Kidney capillary endothelial cell (primary cell): ENCODE measurements at places on chromosomes 7 and 10.

DNA sequence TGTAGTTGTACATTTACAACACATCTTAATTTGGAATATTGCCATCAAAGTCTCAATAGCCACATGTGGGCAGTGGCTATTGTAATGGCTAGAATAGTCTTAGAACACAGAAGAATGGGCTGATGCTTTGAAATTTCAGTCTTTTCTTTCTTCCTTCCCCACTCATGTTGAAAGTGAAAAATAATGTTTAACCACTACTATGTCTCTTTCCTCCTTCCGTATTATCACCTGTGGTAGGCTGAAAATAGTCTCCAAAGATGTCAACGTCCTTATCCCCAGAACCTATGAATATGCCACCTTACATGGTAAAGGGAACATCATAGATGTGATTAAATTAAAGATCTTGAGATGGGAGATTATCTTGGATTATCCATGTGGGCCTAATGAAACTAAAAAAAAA, 154.0 kb downstream of the SUGCT start:
- DNase-seq = no peak

DNA sequence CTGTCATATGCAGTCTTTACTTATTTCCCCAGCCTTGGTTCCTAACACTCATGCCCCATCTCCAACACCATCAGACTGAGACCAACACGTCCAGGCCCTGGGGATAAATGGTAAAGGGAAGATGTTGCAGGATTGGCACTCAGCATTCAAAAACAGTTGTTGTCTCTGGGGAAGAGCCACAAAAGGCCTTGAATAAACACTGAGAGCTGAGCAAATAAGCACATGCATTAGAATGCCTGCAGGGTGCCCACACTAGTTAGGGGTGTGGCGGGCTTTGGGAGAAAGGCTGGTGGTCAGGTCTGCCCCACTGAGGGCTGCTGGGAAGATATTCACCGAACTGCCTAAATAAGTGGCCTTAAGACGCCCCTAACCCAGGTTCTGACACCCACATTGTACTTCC, 391.0 kb downstream of the GFRA1 start:
- DNase-seq = no peak

GRCh38 chr10:71627230-71627939, 92.2 kb downstream of the C10orf105 start:
- no peak for DNase-seq

- no peak for DNase-seq
Observed at GRCh38 chr7:24817339-24817738, 60.1 kb upstream of the GSDME start.

DNA sequence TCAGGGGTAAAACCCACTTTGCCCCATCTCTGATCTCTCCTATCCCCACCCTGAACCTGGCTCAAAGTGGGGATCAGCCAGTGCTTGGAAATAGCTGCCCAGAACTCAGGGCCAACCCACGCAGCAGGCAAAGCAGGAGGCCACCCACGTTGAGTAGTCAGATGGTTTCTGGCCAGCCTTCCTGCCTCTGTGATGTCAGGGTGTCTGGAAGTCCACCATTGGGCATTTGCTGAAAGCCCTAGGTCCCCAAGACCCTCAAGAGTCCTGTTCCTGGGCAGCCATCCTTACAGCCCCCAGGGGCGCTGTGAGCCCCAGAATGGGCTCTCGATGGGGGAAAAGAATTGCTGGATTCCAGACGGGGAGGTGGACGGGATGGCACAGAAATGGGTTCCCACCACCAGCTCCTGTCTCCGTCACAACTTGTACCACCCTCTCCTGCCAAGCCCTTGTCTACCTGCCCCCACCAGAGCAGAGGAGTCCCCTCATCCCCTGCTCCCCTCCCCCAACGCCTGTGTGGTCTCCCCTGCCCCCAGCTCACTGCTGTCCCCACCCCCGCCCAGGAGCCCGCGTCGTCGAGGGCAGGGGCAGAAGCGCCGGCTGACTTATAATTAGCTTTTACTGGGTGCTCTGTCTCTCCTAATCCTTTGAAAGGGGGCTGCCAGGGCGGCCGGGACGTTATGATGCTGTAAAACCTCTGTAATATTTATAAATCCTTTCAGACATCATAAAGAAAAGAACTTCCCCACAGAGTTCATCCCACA, 3.9 kb downstream of the MYL10 start:
- no peak for DNase-seq

- no peak for DNase-seq
Observed at GRCh38 chr10:131177431-131178327, 133.8 kb downstream of the TCERG1L start.

GRCh38 chr10:50226610-50227009, 24.7 kb downstream of the ASAH2 start:
- no peak for DNase-seq

DNA sequence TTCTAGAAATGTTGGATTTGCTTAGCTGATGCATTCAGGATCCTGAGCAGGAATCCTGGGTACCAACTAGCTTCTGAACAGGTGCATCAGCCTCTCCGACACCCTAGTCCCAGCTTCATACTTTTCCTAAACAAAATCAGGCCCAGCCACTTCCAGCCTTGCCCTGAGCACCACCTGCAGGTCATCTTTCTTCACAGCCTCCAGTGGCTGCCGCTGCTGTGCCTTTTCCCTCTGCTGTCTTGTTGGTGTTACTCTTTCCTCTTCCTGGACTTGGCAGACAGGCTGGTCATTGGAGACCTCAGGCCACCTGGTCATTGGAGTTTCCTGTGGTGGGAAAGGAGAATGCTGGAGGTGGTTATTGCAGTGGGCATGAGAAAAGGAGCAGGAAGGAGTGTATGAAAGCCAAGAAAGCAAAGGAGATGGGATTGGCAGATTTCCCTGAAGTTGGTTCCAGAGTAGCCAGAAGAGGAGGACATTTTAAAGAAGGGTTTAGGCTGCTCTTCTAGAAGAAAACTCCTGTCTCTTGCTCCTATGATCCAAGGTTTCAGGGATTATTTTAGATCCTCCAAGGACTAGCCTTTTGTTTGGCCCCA, 48.2 kb upstream of the NFKB2 start:
- DNase-seq = peak; percentile 60

- peak; percentile 10 for DNase-seq
Observed at GRCh38 chr10:70902661-70903261, 14.4 kb upstream of the PCBD1 start.

DNA sequence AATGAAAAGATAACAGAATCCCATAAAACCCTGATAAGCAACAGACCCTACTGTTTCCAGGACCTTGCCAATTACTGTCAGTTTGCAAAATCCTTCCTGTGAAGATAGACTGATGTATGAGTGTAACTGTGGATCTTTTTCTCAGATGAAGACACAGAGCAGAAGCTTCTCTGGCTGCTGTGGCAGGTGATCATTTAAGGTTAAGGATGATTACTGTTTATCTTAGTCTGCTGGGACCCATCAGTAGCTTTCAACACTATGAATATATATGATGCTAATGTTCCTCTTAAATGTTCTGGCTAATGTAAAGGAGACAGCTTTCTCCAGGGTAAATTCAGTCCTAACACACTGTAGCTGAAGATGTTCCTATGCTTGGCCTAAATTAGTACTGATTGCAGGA, 56.0 kb upstream of the CTTNBP2 start:
- no peak for DNase-seq

GRCh38 chr7:25897261-25897782, 254.7 kb upstream of the NFE2L3 start:
- no peak for DNase-seq

GRCh38 chr10:59273445-59273844, 88.9 kb downstream of the FAM13C start:
- no peak for DNase-seq

GRCh38 chr10:11020548-11020942, 2.9 kb downstream of the CELF2 start:
- DNase-seq = no peak

GRCh38 chr10:32068569-32068968, 12.3 kb upstream of the KIF5B start:
- no peak for DNase-seq

DNA sequence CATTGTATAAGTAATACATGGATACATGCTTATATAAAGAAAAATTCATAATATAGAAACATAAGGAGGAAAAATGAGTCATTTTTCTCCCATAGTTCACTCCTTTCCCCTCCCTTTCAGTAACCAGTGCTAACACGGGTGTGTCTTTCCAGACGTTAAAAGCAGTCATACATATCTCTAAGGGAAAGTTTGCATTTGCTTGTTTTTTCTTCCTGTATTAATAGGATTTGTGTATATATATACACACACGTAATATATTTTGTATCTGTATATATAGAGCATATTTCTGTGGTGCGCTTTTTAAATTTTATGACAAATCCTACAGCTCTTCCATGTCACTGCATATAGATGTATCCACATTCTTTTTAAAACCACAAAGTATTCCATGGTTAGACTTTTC, 78.8 kb downstream of the RALA start:
- DNase-seq = no peak

DNA sequence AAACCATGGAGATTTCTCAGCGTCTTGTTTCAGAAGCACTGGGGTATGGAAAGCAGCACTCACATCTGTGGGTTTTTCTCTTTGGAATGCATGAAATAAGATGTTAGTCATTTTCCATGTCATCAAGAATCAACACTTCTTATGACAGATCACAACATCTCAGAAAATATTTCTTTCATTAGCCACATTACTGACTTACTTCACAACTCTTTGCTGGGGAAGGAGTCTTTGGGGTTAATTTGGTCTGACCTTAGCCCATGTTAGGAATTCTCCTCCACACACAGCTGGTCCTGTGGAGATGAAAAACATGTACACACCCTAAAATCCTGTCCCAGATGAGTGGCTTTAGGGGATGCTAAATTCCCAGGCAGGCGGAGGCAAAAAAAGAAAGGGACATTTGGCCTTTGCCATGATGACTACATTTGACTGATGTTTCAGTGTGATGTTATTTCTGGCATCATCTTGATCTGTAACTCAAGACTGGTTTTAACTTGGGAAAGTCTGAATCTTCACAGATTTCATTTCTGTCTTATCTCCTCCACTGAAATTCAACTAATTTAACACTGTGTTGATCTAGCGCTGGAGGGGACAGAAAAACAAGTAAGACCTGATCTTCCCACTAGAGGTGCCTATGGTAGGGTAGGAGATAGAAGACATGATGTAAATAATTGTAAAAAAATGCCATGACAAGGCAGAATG, 363.2 kb downstream of the PRPF18 start:
- DNase-seq = no peak

DNA sequence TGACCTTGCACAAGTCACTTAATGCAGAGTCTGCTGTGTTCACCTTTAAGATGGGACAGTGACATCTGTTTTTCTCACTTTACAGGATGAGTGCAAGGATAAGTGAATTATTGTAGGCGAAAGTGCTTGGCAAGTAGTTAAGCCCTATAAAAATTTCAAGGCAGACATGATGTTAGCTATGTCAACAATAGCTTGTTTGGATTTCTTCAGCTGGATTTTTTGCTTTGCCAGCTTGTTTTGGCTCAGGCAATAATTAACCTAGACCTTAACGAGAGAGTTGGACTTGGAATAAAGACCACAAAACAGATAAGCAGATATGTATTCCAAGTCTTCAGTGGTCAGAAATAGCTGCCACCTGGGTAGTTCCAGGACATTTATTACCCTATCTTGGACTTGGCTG, 255.2 kb downstream of the ARL4A start:
- no peak for DNase-seq

DNA sequence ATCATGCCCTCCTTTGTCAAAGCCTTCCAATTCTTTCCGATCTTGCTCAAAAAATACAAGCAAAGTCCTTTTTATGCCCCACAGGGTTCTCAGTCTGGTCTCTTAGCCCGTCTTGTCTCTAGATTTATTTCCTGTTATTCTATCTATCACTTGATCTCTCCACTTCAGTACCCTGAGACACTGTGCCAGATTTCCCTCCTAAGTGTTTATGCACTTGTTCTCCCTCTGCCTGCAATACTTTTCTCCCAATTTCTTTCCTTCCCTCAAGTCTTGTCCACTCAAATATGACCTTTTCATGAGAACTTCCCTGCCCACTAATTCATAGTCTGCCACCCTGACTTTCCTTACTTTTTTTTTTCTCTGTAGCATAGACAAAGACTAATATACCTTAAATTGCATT, 141.4 kb downstream of the MBL2 start:
- DNase-seq = no peak

DNA sequence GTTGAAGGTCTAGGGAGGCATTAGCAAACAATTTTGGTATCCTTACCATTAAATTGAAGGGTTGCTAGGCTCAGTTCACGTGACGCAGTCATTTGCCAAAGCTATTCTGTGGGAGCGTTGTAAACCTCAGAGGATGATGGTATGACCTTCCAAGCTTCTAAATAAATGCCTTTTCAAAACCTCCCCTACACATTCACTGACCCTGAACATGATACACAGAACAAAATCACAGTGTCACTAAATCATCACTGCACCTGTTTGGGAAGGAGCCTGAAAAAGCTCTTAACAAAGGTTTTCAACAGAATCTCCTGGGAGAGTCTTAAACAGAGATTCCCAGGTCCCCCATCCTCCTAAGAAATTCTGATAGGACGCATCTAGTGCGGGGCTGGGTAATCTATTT, 13.2 kb upstream of the CCDC172 start:
- no peak for DNase-seq

DNA sequence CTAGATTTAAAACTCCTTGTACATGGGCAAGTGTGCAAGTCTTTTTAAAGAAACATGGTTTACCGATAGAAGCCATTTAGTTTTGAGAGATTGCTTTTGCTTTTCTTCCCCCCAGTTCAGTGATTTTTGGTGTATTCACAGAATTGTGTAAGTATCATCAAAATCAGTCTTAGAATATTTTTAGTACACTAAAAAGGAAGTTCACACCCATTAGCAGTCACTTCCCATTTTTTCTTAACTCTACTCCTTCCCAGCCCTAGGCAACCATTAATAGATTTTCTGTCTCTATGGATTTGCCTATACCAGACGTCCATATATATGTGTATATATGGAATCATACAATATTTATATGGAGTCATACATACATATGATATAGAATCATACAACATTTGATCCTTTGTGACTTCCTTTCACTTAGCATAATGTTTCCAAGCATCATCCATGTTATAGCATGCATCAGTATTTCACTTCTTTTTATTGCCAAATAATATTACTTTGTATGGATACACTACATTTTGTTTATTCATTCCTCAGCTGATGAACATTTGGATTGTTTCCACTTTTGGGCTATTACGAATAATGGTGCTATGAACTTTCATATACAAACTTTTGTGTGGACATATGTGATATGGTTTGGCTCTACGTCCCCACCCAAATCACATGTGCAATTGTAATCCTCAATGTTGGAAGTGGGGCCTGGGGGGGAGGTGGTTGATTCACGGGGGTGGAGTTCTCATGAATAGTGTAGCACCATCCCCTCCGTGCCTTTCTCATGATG, 16.5 kb upstream of the ARL4A start:
- DNase-seq = no peak
